ENCODE measurements at places on chromosomes 7 and 10.

DNA sequence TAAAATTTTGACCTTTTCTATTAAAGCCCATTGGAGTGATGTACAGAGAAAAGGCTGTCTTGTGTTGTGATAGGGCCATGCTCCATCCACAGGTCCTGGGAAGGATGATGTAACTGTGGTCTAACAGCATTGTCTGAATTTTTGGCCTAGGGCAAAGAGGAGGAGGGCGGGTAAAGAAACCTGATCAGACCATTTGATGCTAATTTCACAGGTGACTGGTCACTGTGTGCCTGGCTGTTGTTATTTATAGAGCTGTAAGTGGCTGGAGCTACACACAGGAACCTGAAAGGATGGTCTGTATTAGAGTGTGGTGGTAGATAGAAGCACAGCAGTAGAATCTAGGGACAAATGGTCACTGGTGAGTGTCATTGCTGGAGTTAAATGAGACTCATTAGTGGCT, 182.1 kb downstream of the AUTS2 start:
- DNase-seq, result no peak

- DNase-seq, result peak; percentile 58
Measured at GRCh38 chr10:113056441-113057021, 106.5 kb downstream of the TCF7L2 start.

DNA sequence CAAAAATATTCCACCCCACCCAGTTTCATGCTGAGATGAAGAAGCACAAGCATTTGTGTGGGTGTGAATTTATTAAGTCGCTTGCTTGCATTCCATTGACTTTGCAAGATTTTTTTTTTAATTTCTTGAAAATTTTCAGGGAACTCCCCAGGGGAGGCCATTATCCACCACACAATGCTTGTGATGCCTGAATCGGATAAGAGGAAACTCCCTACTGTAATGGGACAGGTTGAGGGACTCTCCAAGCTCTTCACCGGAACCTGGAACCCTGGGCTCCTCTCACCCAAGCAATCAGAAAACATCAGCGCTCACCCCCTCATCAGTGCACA, 153.6 kb upstream of the ZMIZ1 start:
- DNase-seq, result no peak

DNA sequence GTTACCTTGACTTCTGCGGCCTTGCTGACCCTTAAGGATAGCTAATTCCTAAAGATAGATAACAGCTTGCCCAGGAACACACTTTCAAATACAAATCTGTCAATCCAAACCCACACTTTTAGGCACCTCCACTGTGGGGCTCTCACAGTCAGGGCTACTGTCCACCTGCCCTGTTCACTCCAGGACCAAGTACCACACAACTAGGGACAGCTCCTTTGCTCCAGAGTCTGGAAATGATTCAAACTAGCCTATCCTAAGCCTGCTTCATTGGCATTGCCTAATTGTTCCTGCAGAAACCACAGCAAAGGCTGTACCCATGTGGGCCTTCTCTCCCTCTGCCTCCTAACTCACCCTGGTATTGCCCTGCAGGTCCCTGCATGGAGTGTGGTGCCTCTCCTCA, 538.9 kb upstream of the IGFBP3 start:
- DNase-seq, result no peak

GRCh38 chr10:101161494-101162299, 30.6 kb downstream of the TLX1 start:
- DNase-seq, result peak; percentile 34

DNA sequence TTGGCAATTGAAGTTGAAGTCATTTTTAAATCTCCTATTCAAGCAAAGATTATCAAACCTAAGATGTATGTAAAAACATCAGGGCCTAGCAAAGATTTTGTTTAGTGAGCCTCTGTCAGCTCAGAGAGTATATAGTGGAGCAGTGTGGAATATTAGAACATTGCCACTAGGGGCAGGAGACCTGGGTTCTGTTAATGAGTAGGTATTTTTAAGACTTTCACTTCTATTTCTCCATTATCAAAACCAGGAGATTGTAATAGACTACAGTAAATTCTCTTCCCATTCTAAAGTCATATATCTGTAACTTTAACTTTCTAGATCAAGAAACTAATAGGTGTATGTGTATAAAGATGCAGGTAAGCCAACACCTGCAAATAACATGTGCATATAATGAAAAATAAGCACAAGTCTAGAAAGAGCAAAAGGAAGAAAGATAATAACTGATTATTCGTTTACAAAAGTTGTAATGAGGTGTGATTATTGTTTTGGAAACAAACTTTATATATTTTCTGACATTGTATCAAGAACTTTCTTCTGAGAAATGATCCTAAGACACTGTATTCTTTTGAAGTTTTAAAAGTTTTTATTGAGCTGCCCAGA, 64.4 kb downstream of the KCND2 start:
- DNase-seq, result no peak

DNA sequence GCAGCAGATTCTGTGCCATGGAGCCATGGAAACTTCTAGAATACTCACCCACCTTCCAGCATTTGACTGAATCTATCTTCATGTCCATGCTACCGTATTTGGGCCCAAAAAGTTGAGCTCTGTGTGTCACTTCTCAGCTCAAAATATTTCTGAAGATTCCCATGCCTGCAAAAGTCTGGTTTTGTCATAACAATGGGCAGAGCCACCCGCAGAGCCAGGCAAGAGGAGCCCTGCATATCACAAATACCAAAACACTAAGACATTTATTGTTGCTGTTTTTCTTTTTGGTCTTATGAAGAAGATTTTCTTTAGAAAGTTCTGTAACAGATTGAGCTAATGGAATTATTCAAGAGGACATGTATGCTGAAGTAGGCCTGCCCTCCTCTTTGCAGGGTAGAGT, 68.1 kb downstream of the PRTFDC1 start:
- no peak for DNase-seq

- DNase-seq, result no peak
Measured at GRCh38 chr7:47454069-47454973, 127.6 kb downstream of the TNS3 start.

GRCh38 chr10:73093922-73094850, 2.5 kb downstream of the P4HA1 start:
- DNase-seq, result no peak

DNA sequence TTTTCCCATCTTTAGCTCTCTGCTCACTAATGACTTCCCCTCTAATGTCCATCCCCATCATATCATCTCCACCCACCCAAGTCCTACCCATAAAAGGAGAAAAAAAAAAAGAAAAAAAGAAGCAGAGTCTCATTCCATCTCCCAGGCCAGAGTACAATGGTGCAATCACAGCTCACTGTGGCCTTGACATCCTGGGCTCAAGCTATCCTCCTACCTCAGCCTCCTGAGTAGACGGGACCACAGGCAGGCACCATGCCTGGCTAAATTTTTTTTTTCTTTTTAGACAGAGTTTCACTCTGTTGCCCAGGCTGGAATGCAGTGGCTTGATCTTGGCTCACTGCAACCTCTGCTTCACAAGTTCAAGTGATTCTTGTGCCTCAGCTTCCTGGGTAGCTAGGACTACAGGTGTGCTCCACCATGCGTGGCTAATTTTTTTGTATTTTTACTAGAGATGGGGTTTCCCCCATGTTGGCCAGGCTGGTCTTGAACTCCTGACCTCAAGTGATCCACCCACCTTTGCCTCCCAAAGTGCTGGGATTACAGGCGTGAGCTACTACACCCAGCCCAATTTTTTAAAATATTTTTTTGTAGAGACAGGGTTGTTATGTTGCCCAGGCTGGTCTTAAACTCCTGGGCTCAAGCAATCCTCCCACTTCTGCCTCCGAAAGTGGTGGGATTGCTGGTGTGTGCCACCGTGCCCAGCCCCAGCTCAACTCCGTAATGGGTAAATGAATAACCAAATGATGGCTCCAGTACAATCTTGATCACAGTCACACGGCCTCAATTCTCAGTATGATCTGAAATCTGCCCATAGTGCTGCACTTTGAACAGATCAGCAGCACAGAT, 24.6 kb upstream of the SGMS1 start:
- DNase-seq, result no peak

DNA sequence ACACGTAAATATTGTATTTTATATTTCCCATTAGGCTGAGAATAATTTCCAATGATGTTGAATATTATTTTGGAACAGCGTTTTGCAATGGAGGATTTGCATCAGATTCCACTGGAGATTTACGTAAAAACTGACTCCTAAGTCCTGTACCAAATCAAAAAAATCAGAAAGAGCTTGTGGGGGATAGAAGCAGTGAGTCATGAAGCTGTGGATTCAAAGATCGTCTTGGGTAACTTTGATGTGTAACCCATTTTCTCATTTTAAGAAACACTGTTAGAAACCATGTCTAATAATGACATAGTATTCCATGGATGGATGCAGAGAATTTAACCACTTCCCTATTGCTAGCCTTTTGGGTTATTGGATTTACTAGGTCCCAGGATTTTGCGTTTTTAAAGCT, 158.6 kb downstream of the INHBA start:
- no peak for DNase-seq

GRCh38 chr10:24698270-24698669, 25.4 kb downstream of the ARHGAP21 start:
- DNase-seq, result no peak

DNA sequence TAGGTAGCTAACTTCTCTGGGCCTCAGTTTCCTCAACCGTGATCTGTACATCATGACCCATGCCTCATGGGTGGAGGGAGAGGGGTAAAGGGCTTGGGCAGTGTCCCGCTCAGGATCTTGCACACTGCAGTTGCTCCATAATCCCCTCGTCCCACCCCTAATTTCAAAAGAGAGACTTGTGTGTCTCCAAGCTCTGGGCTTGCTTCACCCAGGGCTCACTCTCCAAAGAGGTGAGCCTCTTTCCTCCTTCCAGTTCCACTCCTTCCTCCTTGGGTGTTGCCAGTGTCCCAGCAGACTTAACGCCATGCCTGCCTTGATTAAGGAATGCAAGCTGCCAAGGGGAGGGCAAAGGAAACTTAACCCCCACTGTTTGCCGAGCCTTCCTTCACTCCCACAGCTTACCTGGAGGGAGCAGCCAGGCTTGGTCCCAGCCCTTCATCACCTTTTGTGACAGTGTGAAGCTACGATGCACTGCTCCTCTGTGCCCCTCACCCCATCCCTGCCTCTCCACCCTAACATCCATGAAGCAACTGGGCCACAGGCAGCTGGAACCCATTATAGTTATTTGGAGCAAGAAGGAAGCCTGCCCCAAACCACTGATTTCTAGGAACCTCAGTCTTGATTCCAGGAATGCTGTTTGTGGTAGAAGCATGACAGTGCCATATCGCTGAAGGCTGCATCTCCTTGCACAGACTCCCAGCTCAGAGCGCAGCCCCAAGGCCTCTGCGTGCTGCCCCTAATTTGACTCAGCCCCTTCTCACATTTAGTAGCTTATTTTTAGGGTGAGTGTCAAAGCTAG, 363.3 kb downstream of the TNS3 start:
- no peak for DNase-seq

DNA sequence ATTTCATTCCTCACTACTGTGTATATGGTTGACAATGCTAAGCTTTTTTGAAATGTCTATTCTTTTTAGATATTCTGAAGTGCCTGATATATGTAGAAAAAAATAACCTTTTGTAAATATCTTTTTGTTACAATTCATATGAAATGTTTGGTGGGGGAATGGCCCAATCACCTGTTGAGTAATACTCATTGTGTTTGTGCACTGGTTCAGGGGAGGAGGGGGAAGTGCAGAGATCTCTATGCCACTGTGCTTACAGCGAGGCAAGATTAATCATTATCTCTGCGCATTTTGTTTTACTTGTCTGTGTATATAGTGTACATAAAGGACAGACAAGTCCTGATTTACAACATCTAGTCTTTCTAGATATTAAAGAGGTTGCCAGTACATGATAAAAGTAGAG, 25.2 kb downstream of the NUP42 start:
- DNase-seq, result no peak

- no peak for DNase-seq
Measured at GRCh38 chr10:114179148-114179547, at the start of gene TDRD1. TSS of gene TDRD1 (plus strand) at chr10:114179353. CDS start at chr10:114187832, 8,479 bp downstream.

DNA sequence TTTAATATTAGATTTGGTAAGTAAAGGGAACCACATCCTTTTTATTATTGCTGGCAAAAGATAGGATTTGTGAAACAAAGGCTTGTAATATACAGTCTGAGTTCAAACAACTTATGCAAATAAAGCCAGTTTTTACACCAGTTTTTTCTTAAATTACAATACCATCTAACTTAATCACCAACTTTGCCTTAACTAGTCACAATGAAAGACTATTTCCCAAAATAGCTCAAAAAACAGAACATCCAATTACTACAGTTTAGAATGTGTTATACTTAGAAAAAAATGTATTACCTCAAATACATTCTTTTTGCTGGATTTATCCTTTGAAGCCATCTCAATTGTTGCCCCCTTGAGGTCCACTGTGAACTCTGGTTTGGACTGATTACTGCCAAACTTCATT, 108.5 kb downstream of the ARHGAP12 start:
- no peak for DNase-seq

DNA sequence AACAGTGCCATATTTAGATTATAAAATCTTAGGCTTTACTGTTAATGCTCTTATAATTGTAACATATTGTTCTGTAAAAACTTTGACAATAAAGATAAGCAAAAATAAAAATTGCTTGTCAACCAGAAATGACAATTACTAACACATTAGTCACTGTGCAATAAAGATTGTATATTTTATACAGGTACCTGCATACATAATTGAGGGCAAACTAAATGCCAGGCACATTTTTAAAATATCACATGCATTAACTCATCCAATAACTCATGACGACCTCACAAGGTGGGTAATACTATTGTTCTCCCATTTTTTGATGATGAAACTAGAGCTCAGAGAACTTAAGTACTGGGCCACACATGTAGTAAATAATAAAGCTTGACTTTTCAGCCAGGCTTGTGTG, 1020.2 kb upstream of the C7orf33 start:
- DNase-seq, result peak; percentile 1

- DNase-seq, result no peak
Measured at GRCh38 chr7:138834583-138834982, 36.6 kb upstream of the ATP6V0A4 start.

DNA sequence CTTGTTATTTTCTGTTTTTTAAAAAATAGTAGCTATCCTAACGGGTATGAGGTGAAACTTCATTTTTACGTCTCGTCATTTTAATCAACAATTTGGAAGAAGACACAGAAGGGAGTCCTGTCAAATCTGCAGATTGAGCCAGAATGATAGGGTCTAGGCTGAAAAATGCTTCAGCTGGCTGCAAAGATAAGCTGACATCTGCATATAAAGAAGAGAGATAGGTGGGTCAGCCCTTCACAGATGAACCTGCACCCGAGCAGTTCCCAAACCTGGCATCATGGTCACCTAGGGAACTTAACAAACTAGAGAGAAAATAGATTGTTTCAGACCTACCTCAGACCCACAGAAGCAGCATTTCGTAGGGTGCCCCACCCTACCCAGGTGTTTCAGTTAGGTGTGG, 35.2 kb upstream of the BMPR1A start:
- DNase-seq, result no peak

DNA sequence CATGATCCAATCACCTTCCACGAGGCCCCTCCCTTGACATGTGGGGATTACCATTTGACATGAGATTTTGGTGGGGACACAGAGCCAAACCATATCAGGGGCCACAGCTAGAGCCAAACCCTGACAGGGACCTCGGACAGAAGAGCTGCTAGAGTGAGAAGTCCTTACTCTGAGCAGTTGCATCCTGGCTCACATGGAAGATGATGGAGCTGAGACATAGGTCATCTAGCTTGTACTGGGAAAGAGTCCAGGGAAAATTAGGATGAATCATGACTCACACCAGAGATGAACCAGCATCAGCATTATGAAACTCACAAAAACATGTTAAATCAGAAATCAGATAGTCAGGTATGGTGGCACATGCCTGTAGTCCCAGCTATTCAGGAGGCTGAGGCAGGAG, 12.8 kb upstream of the FMC1 start:
- no peak for DNase-seq
